ENCODE measurements at places on chromosomes 2 and 18.

- DNase-seq = no peak
Measured at GRCh38 chr2:9629222-9630116, 1.3 kb downstream of the YWHAQ start.

DNA sequence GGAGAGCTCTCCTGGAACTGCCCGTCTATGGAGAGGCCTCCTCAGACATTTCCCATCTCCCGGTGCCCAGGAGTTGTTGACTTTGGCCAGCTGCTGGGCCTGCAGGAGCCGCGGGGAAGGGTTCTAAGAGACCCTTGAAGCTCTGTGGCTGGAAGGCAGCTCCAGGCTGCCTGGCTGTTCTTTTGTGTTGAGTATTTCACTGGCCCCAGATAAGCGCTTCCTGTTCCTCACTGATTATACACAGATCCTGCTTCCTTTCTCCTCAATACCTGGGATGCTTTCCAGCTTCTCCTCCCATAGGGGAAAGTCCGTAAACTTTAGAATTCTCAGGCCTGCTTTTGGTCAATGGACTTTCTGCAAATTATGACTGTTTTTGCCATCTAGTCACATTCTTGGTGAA lies 57.8 kb downstream of the TGOLN2 start:
- no peak for DNase-seq

DNA sequence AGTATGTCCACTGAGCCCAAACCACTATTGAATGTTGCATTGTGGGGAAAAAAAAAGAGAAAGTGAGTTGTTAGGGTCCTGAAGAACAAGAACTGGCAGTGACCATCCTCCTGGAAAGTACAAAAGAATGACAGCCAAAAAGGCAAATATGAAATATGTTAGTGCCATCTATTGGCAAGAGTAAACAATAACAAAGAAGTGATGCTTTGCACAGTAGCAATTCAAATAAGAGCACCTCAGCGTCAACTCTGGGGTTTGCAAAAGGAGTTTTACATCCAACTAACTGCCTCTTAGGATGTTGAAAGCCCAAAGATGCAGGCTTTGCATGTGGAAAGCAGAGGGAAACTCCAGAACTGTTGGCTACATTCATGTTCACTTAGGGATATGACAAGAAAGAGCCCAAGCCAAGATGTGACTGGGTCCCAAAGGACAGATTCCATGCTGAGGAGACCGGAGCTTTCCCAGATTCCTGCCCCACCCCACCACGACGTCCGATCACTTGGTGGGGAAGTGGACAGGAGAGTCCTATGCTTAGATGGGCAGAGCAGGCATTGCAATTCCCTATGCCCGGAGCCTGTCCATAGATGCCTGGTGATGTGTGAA lies 15.6 kb downstream of the TRABD2A start:
- DNase-seq = no peak

DNA sequence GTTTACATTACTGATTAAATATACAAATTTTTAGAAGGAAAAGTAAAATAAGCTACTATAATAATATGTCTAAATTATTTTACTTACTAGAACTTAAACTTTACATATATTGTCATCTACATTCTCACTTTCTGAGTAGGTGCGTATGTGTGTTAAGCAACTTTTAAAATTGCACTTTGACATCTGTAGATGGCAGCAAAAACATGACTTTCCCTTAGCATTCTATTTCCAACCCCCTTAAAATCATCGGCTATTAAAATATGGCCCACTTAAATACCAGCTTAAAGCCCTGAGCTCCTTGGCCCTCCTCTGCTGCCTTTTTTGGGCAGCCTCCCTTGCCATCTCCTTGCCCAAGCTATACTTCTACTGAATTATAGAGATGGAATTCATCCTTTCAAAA lies 78.0 kb downstream of the UPP2 start:
- no peak for DNase-seq

DNA sequence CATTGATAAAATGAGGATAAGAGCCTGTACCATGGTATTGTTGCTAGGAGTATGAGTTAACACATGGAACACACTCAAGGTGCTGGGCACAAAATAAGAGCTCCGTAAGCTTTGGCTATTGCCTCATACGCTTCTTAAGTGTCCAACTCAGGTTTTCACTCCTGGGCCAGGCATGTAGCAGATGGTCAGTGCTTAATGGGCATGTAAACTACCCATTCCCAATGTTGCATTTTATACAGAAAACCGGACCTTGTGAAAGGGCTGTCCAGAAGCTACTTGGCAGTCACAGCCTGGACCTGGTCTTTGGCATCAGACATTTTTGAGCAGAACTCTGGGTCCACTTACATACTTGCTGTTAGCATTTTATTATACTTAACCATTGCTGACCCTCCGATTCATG lies 26.9 kb downstream of the MGAT5 start:
- DNase-seq = no peak

GRCh38 chr2:128384956-128385355 lies 66.3 kb upstream of the HS6ST1 start:
- no peak for DNase-seq

GRCh38 chr2:27573452-27573851 lies 9.4 kb upstream of the ZNF512 start:
- DNase-seq = no peak

GRCh38 chr18:62101321-62101721 lies 85.5 kb downstream of the PIGN start:
- DNase-seq = no peak

DNA sequence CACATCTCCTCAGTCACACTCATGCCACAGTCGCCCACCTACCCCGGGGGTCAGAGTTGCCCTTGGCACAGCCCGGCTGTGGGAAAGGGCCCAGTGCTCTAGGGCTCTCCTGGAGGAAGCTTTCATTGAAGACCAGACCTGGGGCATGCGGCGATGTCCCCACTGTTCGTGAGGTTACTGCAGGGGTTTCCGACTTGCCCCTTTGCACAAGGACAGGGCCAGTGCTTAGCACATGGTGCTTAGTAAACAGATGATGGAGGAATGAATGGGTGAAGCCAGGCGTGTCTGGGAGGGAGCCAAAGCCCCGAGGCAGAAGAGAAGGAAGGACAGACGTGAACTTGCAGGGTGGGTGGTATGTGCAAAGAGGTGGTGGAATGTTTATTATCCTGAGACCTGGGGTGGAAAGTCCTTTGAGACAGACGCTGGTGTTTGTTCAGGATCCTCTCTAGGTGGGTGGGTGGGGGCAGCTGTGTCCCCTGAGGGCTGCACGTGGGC lies 205.9 kb upstream of the ARL4C start:
- DNase-seq = no peak

GRCh38 chr2:37189452-37190153 lies 1.1 kb upstream of the SULT6B1 start:
- DNase-seq = no peak

- no peak for DNase-seq
Measured at GRCh38 chr18:2895391-2895790, 48.6 kb downstream of the EMILIN2 start.

- no peak for DNase-seq
Measured at GRCh38 chr2:179336782-179337534, 72.3 kb upstream of the SESTD1 start.

DNA sequence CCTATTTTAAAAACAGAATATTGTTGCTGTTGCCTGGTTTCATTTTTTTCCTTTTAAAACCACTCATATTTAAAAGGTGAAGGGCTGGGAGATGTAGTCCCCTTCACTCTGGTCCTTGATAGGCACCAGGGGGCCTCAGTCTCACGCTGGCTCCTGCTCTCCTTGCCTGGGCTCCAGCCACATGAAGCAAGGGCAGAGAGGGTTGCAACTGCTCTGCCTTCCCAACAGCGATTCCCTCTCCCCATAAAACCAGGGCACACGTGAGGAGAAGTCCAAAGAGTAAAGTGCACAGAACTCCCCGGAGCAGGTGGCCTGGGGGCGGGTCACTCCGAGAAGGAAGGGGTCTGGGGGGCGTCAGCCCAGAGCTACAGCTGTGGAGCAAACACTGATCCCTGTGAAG lies 12.8 kb downstream of the TMEM127 start:
- DNase-seq = no peak

DNA sequence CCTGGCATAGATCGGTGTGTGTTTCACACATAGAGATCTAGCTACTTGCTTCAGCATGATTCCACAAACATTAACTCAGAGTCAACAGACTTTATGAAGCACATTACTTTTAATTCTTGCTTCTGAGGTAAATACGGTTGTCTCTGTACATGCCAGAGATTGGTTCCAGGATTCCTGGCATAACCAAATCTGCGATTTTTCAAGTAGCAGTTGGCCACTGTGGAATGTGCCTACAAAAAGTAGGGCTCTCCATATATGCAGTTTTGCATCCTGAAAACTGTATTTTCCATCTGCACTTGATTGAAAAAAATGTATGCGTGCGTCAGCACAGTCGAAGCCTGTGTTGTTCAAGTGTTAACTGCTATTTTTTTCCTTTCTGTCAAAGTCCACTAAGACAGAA lies 85.0 kb downstream of the ZAP70 start:
- DNase-seq = no peak

GRCh38 chr2:229591611-229592010 lies 122.7 kb downstream of the DNER start:
- no peak for DNase-seq

DNA sequence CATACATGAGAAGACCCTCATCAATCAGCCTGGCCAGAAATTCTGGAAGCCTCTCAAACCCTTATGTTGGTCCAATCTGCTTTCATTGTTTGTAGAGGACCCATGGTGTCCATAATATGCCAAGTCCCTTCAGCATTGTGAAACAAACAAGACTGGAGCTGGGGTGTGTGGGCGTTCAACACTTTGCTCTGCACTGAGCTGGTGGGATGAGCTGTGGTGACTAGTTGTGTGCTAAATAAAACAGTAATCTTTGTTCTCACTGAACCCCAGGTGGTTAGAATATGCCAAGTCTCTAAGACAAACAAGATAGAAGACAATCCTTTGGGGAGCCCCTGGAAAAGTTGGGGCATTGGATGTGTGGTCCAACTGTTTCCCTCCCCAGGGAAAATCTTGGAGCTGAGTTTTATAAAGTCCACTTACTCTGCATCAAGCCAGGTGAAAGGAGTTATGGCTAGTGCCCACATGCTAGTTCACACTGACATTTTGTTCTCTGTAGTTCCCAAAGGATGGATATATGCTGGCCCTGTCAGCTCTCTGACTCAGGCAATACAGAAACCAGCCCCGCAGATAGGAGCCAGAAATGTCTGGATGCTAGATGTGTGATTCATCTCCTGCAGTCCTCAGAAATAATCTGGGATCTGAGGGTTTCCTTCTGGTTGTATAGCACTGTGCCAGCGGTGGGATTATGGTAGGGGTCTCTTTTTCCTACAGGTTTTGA lies 260.2 kb downstream of the TMX3 start:
- DNase-seq = no peak

DNA sequence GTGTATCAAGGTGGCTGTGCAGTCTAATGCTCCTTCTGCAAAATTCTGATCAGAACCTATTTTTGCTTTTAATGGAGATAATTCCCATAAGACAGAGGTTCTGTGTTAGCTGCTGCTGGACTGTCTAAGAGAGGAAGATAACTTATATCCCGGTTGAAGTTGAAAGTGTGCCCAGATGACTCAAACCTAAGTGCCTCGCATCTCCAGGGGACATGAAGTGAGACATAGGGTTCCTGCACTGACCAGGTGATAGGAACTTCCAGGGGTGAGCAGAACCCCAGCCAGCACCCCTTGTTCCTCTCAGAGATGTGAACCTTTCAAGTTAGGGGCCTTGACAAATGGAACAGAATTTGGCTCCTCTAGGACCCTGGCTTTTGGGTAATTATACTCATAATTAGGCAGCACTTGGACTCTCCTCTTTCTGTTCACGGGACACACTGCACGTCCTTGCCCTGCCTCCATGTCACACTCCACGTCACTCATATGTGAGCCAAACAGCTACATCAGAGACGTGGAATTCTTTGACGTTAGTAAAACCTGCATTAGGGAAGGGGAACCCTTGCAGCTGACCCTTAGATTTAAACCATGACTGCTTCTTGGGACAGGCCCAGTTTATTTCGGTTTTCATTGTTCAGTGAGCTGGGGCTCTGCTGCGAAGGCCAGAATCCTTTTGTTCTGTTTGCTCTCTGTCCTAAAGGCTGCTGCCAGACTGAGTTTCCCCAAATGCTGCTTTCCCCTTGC lies 104.5 kb upstream of the ALPP start:
- no peak for DNase-seq

DNA sequence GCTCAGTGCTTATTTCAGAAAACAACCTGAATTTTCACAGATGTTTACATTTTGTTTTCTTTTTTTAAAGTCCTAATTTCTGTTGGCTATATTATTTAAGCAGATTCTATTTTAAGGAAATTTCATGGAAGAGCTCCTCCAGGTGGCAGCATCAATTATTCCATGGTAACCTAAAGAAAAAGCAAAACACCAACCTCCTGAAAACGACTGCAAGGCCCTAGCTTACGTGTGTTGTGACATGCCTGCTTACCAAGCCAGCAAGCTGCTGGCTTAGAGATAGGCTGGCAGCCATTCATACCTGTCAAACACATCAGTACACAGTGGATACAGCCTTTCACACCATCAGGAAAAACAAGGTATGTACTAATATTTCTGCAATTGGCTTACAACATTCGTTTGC lies 64.9 kb downstream of the LPIN2 start:
- no peak for DNase-seq

GRCh38 chr2:217444932-217445331 lies 557.9 kb downstream of the TNS1 start:
- no peak for DNase-seq

DNA sequence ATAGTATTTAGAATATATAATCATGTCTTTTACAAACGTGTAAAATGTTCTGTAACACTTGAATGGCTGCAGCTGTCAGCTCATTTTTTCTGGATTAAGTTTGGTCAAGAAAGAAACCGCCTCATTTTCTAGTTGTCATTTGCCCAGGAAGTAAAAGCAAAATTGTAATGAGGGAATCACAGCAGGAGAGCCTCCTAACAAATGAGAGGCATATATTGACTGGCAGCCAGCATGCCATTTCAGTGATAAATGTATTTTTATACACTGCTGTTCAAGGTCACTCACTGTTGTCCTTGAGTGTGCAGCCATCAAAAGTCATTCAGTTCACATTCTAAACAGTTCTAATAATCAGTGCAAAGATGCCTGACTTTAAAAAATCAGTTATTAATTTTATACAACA lies 144.3 kb upstream of the BOD1L2 start:
- DNase-seq = no peak

- no peak for DNase-seq
Measured at GRCh38 chr2:38480617-38481016, 103.5 kb upstream of the ATL2 start.

Measured in activated T-cell treated with anti-CD3 and anti-CD28 coated beads, Interleukin-2, amount 50 U/mL, for 4 hours (primary cell).